ENCODE measurements at places on chromosomes 6 and 20.

DNA sequence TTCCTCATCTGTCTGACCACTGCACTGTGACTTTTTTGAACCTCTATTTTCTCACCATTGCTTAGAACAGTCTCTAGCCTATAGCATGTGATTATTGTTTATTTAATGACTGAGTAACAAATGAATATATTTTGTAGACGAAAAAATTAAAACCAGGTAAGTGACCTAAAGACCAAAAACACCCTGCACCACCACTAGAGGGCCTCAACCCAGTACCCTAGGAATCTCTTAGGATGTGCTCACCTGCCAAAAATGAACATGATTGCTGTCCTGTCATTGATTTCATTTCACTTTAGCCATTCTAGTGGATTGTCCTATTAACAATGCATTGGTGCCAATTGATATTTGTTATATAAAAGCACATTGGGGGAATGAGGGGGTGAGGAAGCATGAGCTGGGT, 199.1 kb downstream of the COL9A1 start:
- no peak for DNase-seq

DNA sequence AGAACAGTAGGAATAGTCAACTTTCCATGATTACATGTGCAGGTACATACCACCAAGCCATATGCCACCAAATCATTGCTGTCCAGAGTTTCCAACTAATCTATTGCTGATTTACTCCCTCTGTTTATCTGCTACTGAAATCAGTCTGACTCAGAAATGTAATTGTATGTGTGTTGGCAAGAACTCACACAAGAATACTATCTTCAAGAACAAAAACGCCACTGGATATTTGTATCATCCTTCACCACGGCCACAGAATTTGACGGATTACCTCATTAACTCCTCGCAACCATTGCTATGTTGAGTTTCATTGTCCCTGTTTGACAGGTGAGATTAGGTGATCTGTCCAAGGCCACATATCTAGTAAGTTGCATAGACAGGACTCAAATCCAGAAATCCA, 159.2 kb downstream of the GMPR start:
- no peak for DNase-seq

DNA sequence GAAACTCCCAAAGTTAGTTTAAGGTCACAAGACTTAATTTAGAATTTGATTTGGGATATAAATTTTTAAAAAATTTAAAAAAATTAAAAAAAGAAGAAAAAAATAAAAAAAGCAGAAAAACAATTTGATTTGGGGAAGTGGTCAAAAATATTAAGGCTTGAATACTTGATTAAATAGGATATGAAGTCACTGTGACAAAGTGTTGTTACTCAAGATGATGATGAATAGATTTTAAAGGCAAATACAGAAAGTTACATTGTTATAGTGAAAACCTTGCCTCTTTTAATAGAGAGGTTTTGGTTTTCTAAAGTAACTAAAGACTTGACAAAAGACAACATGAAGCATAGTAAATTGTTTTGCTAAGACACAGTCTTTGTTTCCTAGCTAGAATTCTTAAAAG, 7.2 kb downstream of the CST9 start:
- DNase-seq: no peak

GRCh38 chr6:122803171-122803661, 14.2 kb downstream of the SMPDL3A start:
- DNase-seq: no peak

DNA sequence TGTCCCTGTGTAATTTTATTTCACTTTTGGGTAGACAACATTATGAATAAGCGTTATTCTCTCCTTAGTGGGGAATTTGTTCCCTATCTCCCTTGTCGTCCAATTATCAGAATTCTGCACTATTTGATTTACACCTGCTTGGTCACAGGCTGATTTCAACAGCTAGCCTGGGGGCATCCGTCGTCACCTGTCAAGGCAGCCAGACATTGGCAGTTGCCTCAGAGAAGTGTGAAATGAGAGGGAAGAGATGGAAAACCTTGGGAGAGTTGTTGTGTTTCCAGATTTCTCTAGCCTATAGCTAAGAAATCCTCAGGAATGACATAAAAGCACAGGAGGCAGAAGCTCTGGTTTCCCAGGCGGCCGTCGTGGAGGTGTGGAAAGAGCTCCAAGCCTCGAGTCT, 891 bp upstream of the GHRH start:
- no peak for DNase-seq

DNA sequence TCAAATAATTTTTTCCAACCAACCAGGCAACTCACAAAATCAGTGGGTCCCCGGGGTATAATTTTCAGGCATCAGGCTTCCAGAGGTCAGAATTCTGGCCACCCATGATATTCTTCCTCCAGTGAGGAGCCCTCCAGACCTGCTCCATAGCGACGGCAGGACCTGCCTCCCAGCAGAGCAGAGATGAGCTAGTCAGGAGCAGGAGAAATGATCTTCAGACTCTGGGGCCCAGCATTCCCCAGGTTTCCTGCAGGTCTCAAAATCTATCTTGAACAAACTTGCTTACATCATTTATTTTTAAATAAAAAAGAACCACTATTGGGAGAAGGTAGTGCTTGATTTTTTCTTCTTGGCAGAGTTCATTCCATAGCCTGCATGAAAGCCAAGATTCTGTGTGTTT, 44.7 kb downstream of the FAM50B start:
- DNase-seq: no peak

DNA sequence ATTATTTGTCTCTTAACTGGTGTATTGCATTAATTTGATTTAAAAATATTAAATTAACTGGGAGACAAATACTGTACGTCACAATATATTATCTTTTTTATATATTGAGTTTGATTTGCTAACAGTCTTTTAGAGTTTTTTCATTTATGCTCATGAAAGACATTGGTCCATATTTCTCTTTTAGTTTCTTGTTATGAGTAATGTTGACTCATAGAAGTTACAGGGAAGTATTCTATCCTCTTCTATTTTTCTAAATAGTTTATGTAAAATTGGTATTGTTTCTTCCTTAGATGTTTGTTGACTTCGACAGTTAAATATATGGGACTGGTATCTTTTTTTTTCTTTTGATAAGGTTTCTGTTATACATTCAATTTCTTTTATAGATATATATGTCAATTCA, 1115.6 kb upstream of the CITED2 start:
- DNase-seq: no peak

DNA sequence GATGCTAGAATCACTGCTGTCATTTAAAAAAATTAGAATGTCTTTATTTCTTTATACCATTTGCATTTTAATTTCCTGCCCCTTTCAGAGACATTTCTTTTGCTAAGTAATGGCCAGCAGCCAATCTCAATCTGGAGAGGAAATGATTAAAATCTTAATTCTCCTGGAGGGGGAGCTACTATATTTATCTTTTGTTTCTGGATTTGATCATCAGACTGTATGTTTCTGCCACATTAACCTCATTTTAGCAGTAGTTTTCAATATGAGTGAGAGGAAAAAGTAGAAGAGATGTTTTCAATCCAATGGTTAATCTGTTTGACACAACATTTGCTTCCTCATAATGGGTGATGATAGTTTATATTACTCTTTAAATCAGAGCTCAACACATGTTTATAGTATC, 138.0 kb downstream of the FUT9 start:
- DNase-seq: no peak

DNA sequence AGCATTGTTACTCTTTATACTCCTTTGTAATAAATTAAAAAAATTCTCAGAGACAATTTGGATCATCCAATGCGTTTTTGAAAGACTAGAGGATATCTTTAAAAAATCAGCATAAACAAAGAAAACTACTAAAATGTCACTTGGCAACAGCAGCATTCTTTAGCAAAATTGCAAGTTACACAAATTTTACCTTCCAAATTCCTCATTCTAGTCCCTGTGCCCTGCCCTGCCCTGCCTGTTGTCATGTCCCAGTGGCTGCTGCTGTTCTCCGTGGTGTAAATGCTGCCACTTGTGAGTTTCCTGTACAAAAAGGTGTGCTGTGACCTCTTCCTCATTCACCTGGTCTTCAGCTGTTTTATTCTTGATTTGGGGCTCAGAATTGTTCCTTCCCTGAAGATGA, 83.2 kb downstream of the CDC5L start:
- no peak for DNase-seq

DNA sequence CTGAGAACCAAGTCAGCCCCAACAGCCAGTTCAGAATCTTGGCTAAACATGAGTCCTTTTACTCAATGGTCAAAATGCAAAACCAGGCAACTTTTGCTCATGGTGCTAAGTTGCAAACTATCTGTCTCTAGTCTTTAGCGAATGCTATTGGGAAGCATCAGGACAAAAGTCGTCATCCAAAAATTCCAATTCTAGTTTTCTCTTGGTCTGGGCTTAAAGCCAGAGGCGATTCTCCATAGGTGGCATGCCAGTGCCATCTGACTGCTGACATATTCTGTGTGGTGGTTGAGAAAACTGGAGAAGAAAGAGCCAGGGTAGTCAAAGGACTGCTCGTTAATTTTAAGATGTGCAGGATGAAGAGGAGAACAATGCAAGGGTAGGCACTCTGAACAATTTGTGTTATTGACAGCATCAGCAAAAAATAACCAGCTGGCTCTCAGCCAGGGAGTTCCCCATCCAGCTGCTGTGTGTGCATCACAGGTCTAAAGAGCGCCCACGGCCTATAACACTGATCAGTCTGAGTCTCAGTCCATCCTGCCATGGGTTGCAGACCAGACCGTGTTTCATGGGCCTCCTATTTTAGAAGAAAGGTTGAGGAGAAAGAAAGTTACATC, 313.6 kb downstream of the ALDH8A1 start:
- no peak for DNase-seq

DNA sequence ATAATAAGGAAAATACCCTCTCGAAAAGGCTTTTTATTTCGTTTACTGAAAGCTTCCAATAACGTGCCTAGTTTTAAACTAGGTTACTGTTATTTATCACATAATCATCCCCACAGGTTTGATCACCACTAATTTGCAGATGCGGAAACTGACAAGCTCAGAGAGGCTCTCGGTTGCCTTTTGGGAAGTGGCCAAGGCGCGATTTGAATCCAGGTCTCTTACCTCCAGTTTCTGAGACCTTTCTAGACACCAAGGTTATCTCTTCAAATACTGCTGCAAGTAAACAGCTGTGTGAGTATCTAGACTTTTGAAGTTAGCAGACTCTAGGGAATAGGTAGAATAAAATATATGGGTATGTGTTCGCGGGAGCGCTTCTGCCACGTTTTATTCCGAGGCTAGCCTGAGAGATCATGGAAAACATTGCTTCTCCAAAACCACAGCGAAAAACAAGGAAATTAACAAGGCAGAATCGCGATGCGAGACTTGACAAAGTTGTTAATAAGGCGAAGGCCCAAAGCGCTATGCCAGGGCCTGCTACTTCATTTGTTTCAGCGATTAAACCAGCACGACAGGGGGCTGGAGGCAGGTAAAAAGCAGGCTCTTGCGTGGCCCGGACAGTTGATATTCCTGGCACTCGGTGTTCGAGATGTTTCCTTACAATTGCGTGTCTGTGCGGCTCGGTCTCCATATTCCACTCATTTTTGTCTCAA, 1.8 kb upstream of the JARID2 start:
- no peak for DNase-seq

DNA sequence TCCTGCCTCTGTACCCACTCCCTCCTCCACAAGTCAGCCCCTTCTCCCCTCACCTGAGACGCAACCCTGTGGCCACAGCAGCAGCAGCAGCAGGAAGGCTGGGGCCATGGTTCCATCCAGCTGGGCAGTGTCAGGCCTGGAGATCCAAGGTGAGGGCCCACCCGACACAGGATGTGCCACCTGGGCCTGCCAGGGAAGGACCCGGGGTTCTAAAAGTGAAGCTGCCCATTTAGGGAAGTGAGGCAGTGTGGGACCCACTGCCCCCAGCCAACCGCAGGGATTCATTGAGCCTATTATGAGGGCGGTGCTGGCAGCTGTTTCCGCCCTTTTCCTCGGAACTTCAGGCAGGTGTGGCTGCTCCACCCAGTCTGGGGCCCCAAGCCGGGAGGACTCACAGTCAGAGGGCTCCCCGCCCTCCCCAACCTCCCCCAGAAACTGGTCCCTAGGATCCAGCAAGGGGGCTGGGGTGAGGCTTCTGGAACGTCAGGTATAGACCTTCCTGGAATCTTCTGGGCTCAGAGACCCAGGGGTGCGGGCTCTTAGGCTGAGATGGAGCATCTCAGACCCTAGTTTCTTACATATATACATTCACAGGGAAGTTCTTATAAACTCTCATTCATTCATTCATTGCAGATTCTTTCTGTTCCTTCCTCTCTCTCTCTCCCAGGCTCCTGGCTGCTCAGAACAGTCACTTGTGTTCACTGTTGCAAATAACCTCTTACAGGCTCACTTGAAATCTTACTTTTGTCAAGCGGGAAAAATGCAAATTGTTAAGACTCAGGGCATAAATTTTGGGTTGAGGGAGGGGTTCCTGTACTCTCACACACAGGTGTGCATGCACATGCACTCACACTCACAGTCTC, at the start of gene TREML2:
TSS of gene TREML2 (minus strand) at position 249 of the 863 bp plus-strand sequence. CDS start at position 108, 141 bp downstream.
- DNase-seq: peak; percentile 35

DNA sequence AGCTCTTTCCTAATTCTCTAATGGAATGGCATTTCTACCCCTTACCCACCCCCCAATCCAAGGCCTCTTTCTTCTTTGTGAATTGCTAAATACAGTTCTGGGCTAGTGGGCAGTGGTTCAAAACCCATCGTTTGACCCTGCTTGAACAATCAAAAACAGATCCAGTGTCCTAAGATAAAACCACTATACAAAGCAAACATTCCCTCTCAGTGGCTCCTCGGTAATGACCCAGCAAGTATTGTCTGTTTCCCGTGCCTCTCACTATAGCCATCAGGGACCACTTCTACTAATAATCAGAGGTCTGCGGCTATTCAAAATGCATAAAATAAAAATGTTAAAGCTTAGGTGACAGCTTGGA, 143.5 kb upstream of the AKAP12 start:
- no peak for DNase-seq

DNA sequence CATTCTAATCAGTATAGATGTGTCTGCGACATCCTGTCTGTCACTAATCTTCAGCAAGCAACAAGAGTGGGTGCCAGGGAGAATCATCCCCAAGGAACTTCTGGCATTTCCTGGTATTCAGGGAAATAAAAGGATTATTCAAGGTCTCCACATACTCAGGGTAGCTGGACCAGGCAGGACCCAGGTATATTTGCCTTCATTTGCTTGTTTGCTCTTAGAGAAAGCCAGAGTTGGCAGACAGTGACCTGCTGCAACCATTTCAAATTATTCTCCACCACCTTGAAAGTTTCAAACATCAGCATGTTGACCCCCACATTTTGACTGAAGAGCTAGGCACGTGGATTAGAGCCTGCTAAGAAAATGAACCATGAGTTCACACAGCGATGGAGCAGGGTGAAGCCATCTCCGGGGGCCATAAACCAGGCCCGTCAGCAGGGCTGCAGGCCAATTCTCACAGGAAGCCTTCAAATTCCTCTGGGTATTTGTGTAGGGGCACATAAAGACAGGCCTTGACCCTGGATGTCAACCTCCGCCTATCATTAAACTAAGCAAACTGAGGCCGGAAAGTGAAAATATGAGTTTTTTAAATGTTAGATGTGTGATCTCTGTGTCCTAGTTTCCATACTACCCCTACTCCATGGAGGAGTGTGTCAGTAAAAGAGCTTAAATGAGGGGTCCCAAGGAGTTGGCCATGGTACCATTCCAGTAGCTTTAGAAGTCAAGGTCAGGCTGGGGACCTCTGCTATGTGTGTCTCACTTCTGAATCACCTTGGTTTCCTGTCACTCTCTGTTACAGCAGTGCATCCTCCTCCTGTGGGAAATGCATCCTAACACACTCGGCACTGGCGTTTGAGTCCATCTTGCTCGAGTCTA, 32.9 kb downstream of the TRAM2 start:
- DNase-seq: no peak

Measured in KG1 (cell line).